ENCODE measurements at places on chromosomes 7 and 10.

DNA sequence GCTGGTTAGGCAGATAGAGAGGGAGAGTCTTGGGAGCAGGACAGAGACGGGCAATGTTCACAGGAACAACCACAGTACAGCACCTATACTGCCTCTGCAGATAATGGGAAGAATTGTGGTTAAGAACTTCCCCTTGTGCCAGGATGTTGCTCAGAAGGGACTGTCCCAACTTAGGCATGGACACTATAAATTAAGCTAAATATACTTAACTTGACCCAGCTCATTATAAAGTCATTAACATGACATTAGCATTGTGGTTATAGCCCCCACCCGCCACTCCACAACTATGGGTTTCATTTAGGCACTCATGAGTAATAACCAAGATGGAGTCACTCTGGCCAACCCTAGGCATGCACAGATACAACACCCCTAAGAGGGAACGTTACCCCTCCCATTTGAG lies 310.9 kb upstream of the NRG3 start:
- no peaks in the 10 kb centered on the region for H3K27me3 ChIP-seq
- no peak overlapping the region for H3K4me3 ChIP-seq
- no peaks in the 10 kb centered on the region for H3K4me1 ChIP-seq
- DNase-seq, result no peak
- H3K36me3 ChIP-seq, result no peaks in the 10 kb centered on the region
- no peak overlapping the region for H3K27ac ChIP-seq

GRCh38 chr10:32155075-32155516 lies 98.9 kb upstream of the KIF5B start:
- H3K27ac ChIP-seq, result no peak overlapping the region
- H3K4me1 ChIP-seq, result no peaks in the 10 kb centered on the region
- H3K27me3 ChIP-seq, result no peaks in the 10 kb centered on the region
- H3K36me3 ChIP-seq, result no peaks in the 10 kb centered on the region

DNA sequence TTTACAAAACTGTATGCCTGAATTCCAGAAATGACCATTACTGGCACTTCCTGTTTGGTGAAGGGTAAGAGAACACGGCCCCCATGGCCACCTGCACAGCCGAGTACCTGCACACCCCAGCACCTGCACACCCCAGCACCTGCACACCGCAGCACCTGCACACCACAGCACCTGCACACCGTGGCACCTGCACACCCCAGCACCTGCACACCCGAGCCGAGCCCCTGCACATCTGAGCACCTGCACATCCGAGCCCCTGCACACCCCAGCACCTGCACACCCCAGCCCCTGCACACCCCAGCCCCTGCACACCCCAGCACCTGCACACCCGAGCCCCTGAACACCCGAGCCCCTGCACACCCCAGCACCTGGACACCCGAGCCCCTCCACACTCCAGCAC lies 243.5 kb downstream of the DNAJB6 start:
- no peak overlapping the region for H3K27ac ChIP-seq
- no peak for DNase-seq
- no peaks in the 10 kb centered on the region for H3K4me1 ChIP-seq
- no peak overlapping the region for H3K4me3 ChIP-seq

DNA sequence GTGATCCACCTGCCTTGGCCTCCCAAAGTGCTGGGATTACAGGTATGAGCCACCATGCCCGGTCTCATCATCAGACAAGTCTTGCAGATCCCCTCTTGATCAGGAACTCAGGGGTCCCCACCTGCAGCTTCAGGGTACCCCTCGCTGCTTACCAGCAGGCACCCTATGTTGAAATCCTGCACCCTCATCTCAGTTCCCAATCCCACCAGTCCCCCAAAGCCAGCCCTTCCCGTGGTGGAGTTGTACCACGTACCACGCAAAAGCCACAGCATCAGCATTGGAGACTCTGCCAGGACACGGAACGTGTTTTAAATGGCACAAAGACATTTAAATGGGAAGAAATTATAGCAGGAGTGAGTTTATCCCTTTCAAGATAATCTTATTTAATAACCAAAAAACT lies 202.0 kb downstream of the CUX1 start:
- H3K27ac ChIP-seq, result no peak overlapping the region
- H3K36me3 ChIP-seq, result no peaks in the 10 kb centered on the region
- DNase-seq, result no peak
- peaks cover 1% of the 10 kb centered on the region for H3K4me1 ChIP-seq
- H3K4me3 ChIP-seq, result no peak overlapping the region

- no peak overlapping the region for H3K27ac ChIP-seq
- peaks cover 27% of the 10 kb centered on the region for H3K4me1 ChIP-seq
- no peaks in the 10 kb centered on the region for H3K27me3 ChIP-seq
- peak; percentile 62 for DNase-seq
- H3K36me3 ChIP-seq, result no peaks in the 10 kb centered on the region
- H3K4me3 ChIP-seq, result no peak overlapping the region
Measured at GRCh38 chr7:50721661-50722259, 60.9 kb downstream of the GRB10 start.

GRCh38 chr7:3432911-3433310 lies 131.9 kb downstream of the SDK1 start:
- no peak overlapping the region for H3K27ac ChIP-seq
- DNase-seq, result no peak
- no peaks in the 10 kb centered on the region for H3K4me1 ChIP-seq
- H3K4me3 ChIP-seq, result no peak overlapping the region

GRCh38 chr7:156219307-156220077 lies 407.2 kb upstream of the SHH start:
- H3K27ac ChIP-seq, result no peak overlapping the region
- H3K36me3 ChIP-seq, result no peaks in the 10 kb centered on the region

DNA sequence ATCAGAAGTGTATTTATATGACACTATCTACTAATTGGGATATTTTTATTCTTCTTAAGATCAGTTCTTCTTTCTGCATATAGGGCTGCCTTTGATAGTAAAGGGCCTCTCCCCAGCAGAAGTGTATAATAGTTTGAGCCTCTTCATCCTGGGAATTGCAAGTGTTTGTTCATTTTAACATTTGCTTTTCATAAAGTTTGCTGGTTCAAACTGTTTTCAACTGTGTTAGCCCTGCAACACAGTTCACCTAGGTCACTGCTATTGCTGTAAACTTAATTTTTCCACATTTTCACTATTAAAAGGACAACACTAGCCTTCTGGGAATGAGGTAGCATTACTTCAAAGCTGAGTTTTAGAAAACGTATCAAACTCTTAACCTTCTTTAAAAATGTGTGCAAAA lies 2.8 kb downstream of the JAZF1 start:
- no peaks in the 10 kb centered on the region for H3K27me3 ChIP-seq
- H3K36me3 ChIP-seq, result no peaks in the 10 kb centered on the region
- DNase-seq, result no peak

- DNase-seq, result peak; percentile 89
- H3K36me3 ChIP-seq, result no peaks in the 10 kb centered on the region
- no peaks in the 10 kb centered on the region for H3K27me3 ChIP-seq
- no peak overlapping the region for H3K4me3 ChIP-seq
- no peaks in the 10 kb centered on the region for H3K4me1 ChIP-seq
Measured at GRCh38 chr10:329361-330099, 194.3 kb downstream of the ZMYND11 start.

GRCh38 chr10:32317795-32318357 lies 29.1 kb downstream of the EPC1 start:
- no peaks in the 10 kb centered on the region for H3K27me3 ChIP-seq
- no peaks in the 10 kb centered on the region for H3K4me1 ChIP-seq
- no peaks in the 10 kb centered on the region for H3K36me3 ChIP-seq
- H3K27ac ChIP-seq, result peak overlapping the region; percentile 35

- no peak for DNase-seq
- H3K27ac ChIP-seq, result no peak overlapping the region
- no peaks in the 10 kb centered on the region for H3K27me3 ChIP-seq
- H3K36me3 ChIP-seq, result no peaks in the 10 kb centered on the region
Measured at GRCh38 chr7:1546274-1546908, 9.6 kb downstream of the TMEM184A start.

DNA sequence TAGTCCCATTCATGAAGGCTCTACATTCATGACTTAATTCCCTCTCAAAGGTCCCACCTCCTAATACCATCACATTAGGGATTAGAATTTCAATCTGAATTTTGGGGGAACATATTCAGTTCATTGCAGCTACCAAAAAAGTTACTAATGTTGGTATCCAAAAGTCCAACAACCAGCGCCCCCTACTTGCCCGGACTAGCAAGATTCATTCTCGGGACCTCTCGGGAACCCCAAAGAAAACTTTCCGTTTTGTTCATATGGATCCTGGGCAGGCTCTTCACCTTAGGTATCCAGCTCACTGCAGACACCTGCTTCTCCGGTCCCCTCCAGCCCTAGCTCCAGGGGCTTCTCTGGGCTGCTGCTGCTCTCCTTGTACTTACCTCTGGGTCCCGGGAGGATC lies 8.9 kb upstream of the GRK5 start:
- no peaks in the 10 kb centered on the region for H3K36me3 ChIP-seq
- H3K27ac ChIP-seq, result no peak overlapping the region
- no peak for DNase-seq
- H3K4me1 ChIP-seq, result no peaks in the 10 kb centered on the region
- no peaks in the 10 kb centered on the region for H3K27me3 ChIP-seq
- H3K4me3 ChIP-seq, result no peak overlapping the region

- H3K27ac ChIP-seq, result no peak overlapping the region
- DNase-seq, result no peak
- H3K27me3 ChIP-seq, result no peaks in the 10 kb centered on the region
- no peaks in the 10 kb centered on the region for H3K36me3 ChIP-seq
- H3K4me1 ChIP-seq, result no peaks in the 10 kb centered on the region
Measured at GRCh38 chr7:36192053-36192824, 39.2 kb downstream of the EEPD1 start.

DNA sequence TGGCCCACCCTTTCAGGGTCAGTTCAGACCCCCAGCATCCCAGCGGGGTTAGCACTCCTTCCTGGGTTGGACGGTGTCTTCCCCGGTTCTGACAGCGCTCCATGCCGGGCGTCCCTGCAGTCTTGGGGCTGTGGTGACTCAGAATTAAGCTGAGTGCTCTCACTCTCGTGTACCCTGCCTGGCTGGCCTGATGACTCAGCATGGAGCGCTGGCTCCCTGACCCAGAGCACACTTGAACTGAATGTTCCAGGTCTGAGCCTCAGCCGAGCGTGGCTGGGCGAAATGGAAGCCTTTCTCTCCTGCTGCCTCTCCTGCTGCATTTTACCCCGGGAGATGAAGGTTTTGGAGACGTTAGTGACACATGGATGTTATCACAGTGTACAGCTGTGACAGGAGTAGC lies 7.1 kb downstream of the BAG3 start:
- peaks cover 55% of the 10 kb centered on the region for H3K4me1 ChIP-seq
- peak overlapping the region; percentile 58 for H3K27ac ChIP-seq
- H3K36me3 ChIP-seq, result no peaks in the 10 kb centered on the region
- DNase-seq, result peak; percentile 19
- H3K4me3 ChIP-seq, result no peak overlapping the region

- no peak for DNase-seq
- H3K4me3 ChIP-seq, result no peak overlapping the region
- H3K27ac ChIP-seq, result no peak overlapping the region
- no peaks in the 10 kb centered on the region for H3K36me3 ChIP-seq
Measured at GRCh38 chr7:141698247-141699015, 3.5 kb downstream of the DENND11 start.

DNA sequence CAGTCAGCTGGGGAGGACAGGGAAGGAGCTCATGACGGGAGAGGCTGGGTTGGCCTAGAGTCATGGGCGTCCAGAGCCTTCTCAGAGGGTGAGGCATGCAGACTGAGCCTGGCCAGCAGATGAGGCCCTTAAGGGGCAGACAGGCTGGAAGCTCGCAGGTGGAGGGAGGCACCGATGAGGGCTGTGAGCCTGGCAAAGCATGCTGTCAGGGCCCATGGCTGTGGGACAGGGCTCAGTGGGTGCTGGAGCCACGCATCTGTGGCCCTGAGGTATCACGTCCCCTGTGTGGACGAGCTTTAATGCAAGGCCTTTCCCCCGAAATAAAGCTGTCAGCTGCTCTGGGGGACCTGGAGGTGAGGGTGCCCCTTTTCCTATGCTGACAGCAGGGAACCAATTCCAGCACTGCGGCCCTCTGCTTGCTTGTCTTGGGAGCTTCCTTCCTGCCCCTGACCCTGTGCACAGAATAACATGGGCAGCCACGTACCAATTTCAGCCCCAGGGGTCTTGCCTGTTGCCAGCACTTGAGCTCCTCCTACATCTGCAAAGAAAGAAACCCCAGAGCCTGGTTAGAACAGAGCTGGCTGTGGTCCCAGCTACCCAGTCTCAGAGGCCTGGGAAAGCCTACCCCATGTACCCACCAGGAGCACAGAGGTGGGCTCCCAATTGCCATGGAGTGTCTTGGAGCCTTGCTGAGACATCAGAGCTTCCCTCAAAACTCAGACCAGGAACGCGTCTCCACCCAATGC lies 20.6 kb downstream of the TMEM273 start:
- H3K4me3 ChIP-seq, result no peak overlapping the region
- DNase-seq, result no peak
- no peaks in the 10 kb centered on the region for H3K4me1 ChIP-seq

DNA sequence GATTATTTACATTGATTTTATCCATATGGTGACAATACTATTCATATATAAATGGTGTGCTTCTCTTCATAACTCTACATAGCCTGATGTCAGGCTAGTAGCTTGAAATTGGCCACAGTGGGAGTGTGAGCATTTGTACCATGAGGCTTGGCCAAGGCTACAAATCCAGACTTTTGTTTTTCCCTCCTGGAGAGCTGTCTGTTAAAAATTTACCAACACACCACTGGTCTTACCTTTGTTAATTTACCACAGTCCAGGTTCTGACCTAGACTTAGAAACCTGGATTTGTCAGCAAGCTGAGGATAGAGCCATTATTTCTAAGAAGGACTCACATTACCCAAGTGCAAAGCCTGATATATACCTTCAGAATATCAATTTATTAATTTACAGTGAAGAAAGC lies 45.5 kb upstream of the ATRNL1 start:
- H3K27ac ChIP-seq, result no peak overlapping the region
- no peaks in the 10 kb centered on the region for H3K27me3 ChIP-seq
- no peak for DNase-seq
- H3K36me3 ChIP-seq, result no peaks in the 10 kb centered on the region

DNA sequence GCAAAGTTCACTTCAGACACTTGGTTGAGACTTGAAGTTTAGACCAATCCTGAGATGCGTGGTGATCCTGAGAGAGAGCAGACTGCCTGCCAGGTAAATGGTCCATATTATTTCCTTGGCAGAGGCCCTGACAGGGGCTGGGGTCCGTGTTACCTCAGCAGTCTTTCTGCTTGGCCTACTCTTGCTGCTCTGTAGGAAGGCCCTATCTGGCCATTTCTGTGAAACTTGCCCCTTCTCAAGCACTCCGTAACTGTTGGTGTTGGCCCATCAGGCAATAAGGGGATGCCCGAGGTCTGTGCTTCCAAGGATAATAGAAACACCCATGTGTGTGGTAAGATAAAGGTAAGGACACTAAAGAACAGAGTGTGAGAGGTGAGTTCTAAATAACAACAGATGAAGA lies 20.0 kb downstream of the LOXL4 start:
- H3K4me3 ChIP-seq, result no peak overlapping the region
- no peaks in the 10 kb centered on the region for H3K27me3 ChIP-seq
- H3K36me3 ChIP-seq, result no peaks in the 10 kb centered on the region
- H3K4me1 ChIP-seq, result no peaks in the 10 kb centered on the region
- H3K27ac ChIP-seq, result no peak overlapping the region

All from Peyer's patch (tissue), 4 donors.